ENCODE measurements at places on chromosomes 4 and X. TPM values are rescaled to one million over a fixed set of nuclear protein-coding genes. Genes with fewer than 3 reads are reported as not detected.

DNA sequence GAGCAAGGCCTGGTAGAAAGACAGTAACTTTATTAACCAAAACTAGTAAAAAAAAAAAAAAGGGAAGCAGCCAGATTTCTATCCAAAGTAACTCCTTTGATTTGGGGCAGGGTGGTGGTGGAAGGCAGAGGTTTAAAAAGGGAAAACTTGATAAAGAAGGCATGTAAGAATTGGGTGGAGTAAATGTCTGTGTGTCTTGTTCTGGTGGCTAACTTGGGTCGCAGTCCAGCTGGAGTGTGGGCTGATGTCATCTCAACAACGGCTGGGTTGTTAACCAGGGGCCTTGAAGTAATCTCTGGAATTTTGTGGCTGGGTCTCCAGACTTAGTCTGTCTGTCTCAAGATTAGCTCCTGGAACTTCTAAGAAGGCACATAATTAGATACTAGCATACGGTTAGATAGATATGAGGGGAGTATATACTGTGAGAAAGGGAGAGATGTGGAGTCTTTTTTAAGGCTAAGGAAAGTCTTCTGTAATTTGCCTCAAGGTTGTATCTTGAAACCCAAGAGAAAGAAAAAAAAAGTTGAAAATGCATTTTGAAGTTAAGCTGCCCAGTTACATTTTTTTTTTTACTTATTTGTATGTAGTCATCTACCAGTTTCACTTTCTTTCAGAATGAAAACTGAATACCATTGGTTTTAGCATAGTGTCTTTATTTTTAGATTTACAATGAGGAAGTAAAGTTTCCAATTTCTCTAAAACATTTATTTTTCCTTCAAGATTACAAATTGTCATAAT lies 48.3 kb downstream of the MTHFD2L start:
- no peak for DNase-seq

The ITIH6 gene
- not detected for polyA plus RNA-seq

- DNase-seq: no peak
These were observed 242.3 kb downstream of the RPA4 start for GRCh38 chrX:97126020-97126419.

DNA sequence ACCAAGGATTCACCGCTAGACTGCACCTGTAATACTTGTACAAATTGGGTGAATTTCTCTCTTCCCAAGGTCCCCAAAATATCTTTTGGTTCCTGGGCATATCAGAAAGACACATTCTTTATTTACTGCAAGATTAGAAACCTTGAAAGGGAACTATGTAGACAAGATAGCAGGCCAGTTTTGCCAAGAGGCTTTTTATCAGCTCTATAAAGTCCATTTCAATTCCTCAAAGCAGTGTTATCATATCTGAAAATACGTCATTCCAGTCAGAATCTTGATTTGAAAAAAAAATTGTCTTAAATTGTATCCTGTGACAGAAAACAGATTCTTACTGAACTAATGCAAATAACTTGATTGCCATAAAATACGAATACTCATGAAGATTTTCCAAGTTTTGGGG lies 37.0 kb upstream of the NSG1 start:
- DNase-seq: no peak

The EVC gene
- 11.5 TPM for polyA plus RNA-seq

Measured in AG04450 (cell line).